HuH-7.5 (cell line): ENCODE measurements at places on chromosomes 5 and 9.

DNA sequence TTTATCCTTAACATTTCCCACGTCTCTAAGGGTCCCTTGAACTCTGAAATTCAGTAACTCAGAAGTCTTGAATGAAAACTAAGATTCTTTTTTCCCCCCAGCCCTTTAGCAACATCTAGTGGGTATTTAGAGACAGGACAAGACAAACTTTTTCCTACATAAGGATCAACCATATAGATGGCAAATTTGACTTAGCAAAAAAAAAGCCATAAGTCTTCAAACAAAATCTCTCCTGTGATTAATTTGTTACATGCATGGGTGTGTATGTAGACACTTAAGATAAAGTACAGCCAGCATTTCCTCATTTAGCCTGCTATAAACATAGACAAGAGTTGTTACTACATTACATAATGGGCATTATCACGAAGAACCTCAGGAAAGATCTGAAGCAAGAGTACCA is 29.1 kb upstream of the ANKRD31 start:
- DNase-seq: no peak

- DNase-seq: no peak
Measured at GRCh38 chr5:95907740-95908706, 53.6 kb downstream of the ELL2 start.

GRCh38 chr5:3595006-3595961 is at the start of gene IRX1:
Gene IRX1 (plus strand): TSS chr5:3595832. CDS start chr5:3596106, 274 bp downstream.
- DNase-seq: no peak

- peak; percentile 79 for DNase-seq
Measured at GRCh38 chr5:123036391-123037103, at the start of gene PPIC. Gene PPIC (minus strand): TSS chr5:123036725. CDS start chr5:123036625, 100 bp downstream.

- no peak for DNase-seq
Measured at GRCh38 chr9:76215066-76215465, 179.2 kb downstream of the RFK start.

DNA sequence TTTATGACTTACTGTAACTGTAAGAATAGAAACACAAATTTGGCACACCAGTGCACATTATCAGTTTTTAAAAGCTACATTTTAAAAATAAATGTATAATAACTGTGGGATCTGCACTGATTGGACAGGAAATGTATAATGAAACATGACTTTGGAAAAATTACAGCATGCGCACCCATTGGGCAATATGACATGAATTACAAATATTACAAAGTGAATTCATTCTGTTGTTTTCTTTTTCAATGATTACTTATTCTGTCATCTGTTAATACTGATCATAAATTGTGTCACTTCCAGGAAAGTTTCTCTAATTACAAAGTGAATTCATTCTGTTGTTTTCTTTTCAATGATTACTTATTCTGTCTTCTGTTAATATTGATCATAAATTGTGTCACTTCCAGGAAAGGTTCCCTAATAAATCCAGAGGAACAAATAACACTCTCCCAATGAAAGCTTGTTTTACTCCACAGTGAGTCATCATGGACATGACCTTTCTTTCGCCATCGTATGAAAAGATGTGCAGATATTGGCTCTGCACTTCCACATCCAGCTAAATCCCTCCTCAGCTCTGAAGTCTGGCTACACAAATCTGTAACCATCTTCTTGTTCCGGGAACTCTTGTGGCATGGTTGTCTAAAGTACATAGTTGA is 297.0 kb upstream of the HAPLN1 start:
- no peak for DNase-seq

DNA sequence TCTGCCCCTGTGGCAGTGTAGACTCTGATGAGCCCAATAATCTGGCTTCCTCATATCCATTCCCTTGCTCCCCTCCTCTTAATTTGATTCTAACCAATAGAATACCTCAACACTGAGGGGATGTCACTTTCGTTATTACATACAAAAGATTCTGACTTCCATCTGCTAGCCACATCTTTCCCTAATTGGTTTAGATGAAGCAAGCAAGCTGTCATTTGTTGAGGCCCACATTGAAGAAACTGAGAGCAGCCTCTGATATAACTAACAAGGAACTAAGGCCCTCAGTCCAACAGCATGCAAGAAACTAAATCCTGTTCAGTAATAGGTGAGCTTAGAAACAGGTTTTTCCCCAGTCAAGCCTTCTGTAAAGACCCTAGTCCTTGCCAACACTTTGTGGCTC is 5.8 kb downstream of the ADAMTS6 start:
- DNase-seq: no peak

DNA sequence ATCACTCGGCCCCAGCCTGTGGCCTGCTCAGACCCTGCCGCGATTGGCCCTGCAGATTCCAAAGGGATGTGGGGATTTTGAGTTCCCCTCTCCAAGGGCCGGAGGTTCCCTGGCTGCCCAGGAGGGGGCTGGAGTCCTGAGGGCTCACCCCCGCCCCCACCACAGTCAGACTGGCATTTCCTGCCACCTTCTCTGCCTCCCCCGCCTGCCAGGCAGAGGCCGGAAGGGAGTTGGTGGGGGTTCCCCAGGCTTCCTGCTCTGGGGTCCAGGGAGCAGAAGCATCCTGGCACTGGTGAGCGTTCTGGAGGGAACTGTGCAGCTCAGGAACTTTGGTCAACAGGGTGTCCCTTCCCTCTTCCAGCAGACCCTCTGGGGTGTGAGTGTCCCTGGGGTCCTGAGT is 70.6 kb downstream of the RXRA start:
- no peak for DNase-seq

GRCh38 chr5:169805937-169806700 is 169.0 kb downstream of the DOCK2 start:
- DNase-seq: no peak
